Activated CD4-positive, alpha-beta T cell treated with anti-CD3 and anti-CD28 coated beads for 24 hours (primary cell): ENCODE measurements at places on chromosomes 1 and 21.

DNA sequence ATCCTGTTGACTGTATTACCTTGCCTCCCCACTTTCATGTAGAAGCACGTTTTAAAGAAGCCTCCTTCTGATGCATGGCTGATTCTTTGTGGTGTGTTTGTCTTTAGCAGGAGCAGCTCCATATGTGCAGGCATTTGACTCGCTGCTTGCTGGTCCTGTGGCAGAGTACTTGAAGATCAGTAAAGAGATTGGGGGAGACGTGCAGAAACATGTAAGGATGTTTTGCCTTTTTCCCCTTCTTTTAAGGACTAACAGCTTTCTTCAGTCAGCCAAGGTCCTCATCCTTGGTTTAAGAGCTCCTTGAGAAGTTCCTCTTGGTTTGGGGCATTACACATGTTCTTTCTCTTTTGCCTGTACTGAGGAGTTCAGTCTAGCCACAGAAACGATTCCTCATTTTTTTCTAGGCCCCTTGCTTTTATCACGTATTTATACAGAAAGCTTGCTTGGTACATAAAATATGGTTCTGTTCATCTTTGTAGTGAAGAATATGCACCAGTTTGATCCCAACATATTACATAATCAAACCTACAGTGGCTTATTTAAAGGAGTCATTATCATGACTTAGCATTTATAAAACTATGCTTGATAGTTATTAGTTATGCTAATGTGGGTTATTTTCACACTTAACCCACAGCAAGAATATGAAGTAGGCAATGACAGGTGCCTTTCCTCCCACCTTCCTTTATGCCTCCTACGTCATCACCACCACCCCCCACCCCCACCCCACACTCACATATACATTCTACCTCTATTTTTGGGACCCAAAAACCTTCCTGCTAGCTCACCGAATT is 19.6 kb downstream of the CAP1 start:
- no peak for DNase-seq

DNA sequence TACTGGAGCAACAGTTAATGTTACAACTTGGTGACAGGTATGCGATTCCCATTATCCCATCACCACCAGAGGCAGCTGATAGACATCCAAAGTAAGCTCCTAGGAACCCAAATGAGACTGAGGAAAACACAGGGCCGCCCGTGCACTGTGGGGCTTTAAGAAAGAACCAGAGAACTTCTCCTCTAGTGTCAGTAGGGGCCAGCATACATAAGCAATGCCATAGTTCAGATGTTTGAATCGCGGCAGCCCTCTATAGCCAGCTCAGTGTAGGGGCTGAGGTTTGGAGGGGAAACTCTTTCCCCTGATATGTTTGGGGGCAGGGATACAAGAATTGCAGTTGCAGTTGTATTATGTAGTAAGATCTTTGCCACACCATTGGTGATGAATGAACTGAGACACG is 593.3 kb upstream of the NCAM2 start:
- DNase-seq: no peak

DNA sequence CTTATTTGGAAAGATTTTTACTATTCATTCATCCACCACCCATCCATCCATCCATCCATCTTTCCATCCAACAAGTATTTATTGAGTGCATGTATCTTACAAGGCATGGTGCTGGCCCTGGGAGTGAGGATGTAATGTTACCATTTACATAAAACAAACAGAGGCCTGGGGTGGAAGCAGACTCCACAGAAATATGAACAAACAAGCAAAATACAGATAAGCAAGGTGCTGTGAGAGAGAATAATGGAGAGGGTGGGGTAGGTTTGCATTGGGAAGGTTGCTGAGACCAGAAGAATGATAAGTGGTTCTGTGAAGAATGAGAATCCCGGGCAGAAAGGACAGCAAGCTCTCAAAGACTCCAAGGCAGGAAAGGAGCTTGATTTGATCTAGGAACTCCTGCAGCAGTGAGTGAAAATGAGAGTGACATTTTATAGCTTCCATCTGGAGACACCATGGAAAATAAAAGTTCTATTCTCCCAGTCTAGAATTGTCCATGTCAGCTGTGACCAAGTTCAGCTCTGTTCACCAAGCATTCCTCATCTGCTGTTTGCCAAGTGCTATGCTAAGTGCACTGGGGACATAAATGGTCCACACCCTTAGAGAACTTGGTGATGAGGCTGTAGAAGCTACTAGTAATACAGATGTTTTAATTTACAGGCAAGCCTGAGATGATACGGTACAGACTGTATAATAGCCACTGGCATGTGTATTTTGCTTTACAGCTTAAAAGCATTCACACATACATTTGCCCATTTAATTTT is 75.3 kb downstream of the PEX14 start:
- DNase-seq: no peak

DNA sequence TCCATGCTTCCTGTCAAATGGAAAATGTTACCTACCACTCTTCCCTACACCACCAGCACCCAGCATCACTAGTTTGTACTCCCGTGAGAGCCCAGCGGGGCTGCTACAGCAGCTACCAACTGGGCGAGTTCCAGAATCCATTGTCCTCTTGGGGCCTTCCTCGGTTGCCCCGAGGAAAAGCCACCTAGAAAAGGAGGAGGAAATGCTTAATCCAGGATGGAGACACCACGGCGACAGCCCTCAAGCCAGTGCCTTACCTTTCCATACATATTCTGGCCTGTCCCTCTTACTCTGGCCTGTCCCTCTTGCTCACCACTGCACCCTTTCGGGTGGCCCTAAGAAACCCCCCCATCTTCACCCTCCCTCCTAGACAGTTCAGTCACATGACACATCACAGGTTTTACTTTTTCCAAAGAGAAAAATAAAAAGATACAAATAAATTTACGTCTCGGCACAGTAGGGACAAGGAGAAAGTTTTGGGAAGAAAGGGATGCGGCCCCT is 478 bp downstream of the RIT1 start:
- no peak for DNase-seq

DNA sequence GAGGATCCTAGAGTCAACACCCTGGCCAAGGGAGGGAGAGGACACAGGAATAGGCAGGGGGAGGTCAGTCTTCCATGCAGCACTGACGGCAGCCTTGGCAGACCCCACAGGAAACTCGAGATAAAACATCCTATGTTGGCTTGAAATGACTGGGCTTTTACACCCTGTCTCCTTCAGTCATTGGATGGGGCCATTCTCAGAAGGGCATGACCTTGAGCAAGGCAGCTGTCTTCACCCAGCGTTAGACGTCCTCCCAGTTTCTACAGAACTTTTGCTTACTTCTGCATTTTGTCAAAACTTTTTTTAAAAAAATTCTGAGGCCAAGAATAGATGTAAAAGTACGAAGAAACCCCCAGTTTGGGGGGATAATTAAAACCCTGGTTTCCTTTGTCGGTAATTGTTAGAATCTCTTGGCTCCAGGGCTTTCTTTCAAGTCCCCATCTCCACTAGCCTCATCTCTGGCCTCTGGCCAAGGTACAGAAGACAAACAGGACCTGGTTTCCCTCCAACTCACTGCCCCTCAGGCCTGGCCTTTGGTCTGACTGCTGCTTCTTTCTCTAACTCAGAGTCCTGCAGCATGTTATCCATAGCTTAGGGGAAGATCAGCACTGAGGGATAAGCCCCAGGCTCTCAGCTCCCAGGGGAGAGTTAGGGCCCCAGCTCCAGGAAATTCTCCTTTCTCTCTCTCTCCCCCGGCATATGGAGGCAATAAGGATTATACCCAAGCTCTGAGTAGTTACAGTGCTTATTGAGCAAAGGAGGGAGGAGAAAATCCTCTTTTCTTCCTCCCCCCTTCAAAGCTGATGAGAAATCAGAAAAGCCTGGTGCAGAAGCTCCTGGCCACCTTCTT is 51.6 kb upstream of the KCND3 start:
- no peak for DNase-seq

DNA sequence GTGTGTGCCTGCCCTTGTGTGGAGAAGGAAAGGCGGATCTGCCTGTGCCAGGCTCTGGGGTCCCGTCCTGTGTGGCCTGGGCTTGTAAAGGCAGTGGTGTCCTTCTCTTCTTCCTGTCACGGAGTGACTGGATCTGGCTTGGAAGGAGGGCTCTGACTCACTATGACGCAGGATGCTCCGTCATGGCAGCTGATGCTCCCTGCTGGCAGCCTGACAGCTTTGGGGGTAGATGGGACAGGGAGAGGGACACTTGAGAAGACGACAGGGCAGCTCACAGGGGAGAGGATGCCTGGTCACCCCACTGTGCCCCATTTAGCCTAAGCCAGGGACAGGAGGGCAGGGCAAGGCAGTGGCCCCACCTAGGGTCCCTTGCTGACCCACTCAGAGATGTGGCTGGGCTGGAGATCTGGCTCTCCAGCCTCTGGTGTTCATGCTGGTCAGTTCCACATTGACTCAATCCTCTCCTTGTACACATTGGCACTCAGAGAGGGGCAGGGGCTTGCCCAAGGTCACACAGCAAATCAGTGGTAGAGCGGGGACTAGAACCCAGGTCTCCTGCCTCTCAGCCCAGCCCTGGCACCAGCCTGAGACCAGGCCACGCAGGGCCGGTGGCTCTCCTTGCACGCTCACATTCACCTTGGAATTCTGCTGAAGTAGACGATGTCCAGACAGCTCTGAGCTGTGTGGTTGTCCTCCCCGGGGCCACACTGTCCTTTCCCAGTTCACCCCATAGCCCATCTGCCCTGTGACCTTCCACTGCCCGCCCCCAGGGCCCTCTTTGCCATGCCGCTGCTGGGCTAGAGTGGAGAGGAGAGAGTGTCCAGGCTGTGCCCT is 2.8 kb upstream of the FAM131C start:
- no peak for DNase-seq

- DNase-seq: no peak
Observed at GRCh38 chr1:54120698-54121481, 31.9 kb downstream of the CDCP2 start.

DNA sequence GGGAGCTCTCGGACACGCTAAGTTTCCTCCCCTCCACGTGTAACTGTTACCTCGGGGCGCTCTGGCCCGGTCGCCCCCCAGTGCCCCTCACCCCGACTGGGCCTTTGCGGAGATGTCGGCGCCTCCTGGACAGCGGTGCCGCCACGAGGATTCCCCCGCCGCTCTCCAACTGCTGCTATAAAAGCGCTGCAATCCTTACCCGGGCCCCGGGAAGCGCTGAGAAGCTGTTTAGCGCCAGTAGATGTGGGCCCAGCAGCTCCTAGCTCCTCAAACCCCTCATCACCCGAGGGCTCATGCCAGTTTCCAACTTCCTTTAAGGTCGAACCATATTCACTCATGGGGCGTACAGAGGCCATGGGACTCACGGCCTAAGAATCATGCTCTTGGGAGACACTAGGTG is 361 bp upstream of the LMX1A start:
- DNase-seq: no peak

GRCh38 chr1:61436491-61437120 is 288.3 kb downstream of the TM2D1 start:
- no peak for DNase-seq

DNA sequence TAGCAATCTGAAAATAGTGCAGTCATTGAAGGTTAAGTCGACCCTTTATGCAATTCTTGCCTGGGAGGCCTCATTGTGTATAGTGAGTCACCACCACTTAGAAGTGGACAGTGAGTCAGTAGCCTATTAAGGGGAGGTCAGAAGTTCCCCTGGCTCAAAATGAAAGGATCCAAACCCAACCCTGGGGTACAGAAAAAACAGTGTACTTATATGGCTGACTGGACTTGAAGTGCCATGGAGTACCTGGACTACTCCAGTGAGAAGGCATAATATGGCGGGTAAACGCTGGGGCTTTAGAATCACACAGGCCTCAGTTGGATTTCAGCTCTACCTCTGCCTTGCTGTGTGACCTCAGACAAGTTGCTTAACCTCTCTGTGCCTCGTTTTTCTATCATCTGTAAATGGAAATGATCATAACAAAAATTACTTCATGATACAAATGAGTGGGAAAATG is 2.2 kb upstream of the BCL9 start:
- no peak for DNase-seq

- DNase-seq: no peak
Observed at GRCh38 chr1:221279146-221279545, 399.9 kb downstream of the HLX start.

DNA sequence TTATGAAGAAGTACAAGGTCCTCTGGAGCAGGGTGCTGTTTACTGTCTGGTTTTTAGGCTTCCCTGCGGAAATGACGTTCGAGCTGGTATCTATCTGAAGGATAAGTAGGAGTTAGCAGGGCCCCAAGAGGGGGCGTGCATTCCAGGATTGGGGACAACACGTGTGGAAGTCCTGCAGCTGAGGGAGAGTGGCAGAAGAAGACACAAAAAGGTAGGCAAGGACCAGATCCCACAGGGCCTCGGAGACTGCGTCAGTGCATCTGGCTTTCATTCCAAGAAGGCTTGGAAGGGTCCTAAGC is 5.9 kb downstream of the RIMS3 start:
- DNase-seq: no peak

DNA sequence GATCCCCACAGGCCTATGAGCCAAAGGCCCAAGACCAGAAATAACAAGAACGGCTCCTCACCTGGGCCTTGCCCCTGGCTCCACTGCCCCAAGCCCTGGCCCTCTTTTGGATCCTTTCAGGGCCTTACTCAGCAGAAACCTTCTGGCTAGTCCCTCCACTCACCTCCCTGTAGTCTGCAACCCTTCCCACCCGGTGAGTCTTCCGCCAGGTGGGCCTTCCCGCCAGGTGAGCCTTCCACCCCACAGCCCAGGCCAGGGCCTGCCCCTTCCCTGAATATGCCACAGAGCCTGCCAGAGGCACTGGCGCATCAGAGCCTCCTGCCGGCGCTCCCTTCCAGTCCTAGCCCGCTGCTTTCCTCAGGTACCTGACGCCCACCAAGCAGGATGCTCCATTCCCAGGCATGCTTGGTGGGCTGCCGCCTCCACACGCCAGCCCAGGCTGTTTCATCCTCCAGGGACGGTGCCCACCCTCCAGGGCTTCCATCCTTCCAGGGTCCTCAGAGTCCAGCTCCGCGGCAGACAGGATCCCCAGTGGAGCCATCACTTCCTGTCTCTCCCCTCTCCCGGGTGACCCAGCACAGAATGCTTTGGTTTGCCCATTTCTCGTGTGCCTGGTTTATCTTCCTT is 20.9 kb downstream of the LHX4 start:
- DNase-seq: no peak
